ENCODE measurements at places on chromosomes 7 and 10.

DNA sequence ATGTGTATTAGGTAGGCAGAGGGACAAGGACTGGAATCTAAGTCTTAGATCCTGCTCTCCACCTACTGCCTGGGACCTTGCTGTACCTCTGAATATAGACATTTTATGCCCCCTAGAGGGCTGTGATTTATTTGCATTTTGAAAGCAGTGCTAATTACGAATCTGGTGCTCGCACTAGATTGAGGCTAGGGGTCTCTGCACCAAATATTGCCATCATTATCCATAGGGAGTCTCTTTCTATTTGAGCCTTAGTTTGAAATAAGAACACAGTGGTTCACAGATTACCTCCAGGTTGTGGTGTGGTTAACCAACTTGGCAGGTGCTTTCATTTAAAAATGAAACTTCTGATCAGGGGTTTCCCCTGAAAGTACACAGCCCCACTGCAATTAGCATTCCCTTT is 41.8 kb downstream of the CNNM1 start:
- no peak for DNase-seq

GRCh38 chr7:107945332-107945731 is 54.3 kb downstream of the DLD start:
- DNase-seq = no peak

GRCh38 chr10:74871595-74872382 is 45.4 kb downstream of the KAT6B start:
- no peak for DNase-seq

- DNase-seq = no peak
Measured at GRCh38 chr10:919481-919880, 12.0 kb downstream of the LARP4B start.

DNA sequence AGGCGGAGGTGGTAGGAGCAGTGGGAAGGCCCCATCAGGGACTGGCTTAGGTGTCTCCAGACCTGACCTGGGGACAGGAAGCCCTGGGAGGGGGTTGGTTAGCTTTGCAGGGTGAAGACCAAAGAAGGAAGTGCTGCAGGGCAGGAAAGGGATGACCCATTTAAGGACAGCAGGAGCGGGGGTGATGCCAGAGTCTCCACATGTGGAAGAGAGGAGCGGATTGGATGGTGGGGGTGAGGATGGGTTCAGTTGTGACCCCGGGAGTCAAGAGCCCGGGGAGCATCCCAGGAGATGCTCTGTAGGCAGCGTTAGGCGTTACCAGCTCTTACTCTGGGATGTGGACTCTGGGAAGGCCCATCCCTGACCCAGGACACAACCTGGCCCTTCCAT is 3.1 kb upstream of the LDB3 start:
- DNase-seq = no peak

DNA sequence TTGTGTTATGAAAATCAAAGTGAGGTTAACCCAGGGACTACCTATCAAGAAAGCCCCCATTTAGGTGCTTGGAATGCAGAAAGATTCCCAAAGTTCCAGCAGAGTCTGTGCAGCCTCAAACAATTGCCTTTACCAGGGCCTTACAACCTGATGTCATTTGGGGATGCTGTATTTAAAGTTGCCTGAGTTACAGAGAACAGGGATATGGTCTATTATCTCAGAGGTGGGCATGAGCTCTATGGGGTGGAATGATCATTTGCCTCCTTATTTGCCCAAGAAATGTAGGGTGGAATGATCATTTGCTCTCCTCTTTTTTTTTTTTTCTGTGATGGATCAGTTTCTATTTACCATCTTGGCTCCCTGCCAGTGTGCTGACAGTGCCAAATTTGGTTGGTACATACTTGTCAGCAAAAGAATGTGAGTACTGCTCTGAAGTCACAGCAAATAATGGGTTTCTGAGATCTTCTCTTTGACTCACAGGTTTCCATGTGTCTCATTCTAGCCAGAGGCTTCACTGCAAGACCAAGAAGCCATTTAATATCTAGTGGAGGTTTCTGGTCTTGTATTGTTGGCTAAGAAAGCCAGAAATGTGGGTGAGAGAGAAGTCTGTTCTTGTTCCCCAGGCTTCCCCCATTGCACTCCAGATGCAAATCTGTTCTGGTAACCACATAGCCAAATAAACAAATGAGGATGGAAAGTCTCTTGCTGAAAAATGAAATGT is 45.5 kb upstream of the ZNRF2 start:
- DNase-seq = peak; percentile 16

GRCh38 chr10:97781618-97782331 is 10.0 kb upstream of the SFRP5 start:
- DNase-seq = no peak

DNA sequence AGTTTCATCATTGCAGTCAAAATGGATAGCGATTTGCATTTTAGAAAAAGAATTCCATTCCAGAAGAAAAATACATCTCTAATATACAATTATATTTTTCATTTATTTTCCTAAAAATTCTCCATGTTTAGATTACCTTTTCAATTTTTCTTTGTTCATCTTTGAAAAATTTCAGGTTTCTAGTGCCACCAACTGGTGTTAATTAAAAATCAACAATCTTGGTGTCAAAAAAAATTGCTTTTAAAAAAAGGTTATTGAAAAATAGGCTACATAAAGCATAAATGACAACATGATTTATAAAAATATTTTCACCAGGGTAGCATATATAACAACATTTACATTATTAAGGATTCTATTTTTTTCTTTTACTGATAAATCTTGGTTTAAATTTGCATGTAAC is 53.0 kb downstream of the CCDC186 start:
- DNase-seq = no peak

GRCh38 chr7:66913118-66914037 is 7.6 kb upstream of the TMEM248 start:
- DNase-seq = no peak

- DNase-seq = peak; percentile 59
Measured at GRCh38 chr7:100119970-100120732, 717 bp downstream of the CNPY4 start.

- DNase-seq = no peak
Measured at GRCh38 chr7:108395426-108395825, 60.8 kb downstream of the NRCAM start.

GRCh38 chr10:58853668-58854067 is 322.8 kb upstream of the PHYHIPL start:
- DNase-seq = no peak

DNA sequence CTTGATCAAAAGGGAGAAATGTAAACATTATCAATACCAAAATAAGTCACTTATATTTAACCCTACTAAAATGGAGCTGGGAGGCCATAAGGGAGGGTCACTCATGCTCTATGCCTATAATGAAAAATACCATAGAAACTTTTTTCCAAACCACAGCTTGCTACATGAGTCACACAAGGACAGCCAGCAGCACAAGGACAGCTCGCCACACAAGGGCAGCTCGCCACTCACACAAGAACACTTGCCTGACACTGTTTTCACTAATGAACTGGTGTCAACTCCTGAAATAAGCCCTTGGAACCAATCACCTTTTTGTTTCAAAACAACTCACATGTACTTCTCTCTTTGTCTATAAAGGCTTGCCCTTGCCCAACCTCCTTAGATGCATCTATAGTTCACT is 43.3 kb downstream of the FRMPD2 start:
- no peak for DNase-seq

DNA sequence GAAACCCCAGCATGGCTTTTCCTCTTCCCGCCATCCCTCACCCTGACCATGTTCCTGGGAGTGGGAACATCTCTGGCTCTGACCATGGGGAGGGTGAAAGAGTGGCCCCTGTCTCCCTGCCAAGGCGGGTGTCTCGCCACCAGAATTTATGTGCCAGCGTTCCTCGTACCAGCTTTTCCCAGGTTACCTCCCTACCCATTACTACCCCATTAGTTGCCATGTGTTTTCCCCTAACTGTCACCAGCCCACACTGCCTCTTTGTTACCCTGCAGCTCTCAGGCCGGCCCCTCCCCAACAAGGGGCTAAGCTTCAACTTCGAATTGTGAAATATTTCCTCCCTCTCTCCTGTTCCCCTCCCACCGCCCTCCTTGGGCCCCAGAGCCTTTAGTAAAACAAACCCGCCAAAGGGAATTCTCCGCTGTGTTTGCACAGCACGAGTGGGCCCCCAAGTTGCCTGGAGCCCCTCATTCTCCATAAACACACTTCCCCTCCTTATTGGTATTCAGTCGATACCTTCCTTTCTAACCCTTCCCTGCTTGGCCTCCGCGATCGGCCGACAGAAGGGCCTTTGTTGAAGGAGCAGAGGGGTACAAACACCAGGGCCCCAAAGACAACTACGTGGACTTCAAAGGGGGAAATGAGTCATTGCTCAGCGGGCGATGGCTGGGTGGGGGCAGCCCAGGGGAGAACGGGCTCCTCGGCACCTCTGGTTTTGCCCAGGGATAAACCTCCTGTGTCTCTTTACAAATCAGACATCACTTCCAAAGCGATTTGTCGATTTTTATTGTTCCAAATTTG is 45.5 kb downstream of the SLIT1 start:
- no peak for DNase-seq

GRCh38 chr10:24885551-24886289 is 66.7 kb downstream of the PRTFDC1 start:
- no peak for DNase-seq

DNA sequence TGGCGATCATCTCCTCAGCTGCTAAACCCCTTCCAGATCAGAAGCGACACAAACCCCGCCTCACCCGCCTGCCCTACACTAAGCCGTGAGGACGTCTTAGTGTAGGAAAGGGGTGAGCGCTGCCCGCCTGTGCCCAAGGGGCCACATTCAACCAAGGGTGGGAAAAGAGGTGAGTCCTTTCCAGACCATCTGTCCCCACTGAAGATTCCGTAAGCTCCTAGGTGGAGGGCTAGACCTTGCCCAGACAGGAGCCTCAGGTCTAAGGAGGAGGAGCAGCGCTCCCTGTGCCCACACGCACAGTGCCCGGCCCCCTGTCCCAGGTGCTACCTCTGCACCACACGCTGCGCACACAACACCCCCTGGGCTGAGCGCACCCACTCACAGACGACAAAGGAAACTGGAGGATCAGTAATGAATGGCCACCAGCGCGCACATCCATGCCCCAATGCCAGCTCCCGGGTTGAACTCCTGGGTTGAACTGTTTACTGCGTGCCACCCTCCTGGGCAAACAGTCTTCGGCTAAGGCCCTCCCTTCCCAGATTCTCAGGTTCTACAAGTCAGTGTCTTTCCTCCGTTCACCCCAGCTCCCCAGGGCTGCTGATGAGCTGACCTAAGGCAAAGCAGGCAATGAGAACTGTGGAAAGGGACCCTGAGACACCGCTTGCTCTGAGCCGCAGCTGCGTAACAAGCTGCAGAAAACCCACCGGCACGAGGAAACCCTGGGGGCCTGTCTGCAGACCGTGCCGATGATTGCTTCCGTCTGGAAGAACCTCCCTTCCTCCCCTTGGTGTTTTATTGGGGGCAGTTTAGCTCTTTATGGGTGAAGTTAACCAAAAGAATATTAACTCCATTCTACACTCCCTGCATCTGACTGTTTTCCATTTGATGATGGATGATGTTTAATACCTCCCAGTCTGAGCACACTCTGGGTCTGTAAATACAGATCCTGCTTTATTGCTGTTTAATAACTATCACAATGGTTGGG is 185.9 kb downstream of the MAD1L1 start:
- no peak for DNase-seq

GRCh38 chr10:85600744-85601081 is 765.9 kb downstream of the GRID1 start:
- no peak for DNase-seq

GRCh38 chr7:127487381-127487780 is 94.9 kb upstream of the ZNF800 start:
- DNase-seq = no peak

GRCh38 chr10:47349941-47350371 is 1.8 kb downstream of the RBP3 start:
- DNase-seq = no peak

DNA sequence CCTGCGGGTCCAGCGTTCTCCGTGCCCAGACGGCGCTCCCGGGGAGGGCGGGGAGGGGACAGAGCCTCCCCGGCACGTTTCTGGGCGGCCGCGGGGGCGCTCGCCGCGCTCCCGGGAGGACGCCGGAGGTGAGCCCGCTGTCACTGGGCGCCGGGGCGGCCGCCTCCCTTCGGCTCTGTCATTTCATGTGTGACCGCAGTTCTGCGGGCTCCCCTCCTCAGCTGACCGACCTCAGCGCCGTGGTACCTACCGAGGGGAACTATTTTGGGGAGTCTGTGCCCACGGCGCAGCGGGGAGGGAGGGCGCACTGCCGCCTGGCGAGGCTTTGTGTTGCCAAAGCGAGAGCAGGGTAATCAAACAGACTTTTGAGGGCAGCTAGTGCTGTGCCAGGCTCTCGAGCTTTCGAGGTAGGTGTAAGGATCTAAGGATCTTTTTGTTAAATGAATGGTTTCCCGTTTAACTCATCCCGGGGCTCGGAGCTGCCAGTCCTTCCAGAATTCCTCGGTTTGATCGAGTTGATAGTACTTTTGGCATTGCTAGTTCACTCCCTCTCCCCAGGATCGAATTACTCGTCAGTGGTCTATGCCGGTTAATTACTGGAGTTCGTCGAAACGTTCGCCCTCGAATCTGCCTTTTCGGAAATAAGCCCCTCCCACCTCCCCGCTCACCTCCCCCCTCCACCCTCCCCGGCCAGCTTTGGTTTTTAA is 1.9 kb downstream of the ARID5B start:
- DNase-seq = peak; percentile 49

- DNase-seq = no peak
Measured at GRCh38 chr10:52677086-52677485, 95.5 kb downstream of the MBL2 start.

GRCh38 chr10:74072503-74072902 is 74.6 kb downstream of the VCL start:
- no peak for DNase-seq

GRCh38 chr10:115432188-115432819 is 339.1 kb downstream of the ATRNL1 start:
- DNase-seq = no peak

DNA sequence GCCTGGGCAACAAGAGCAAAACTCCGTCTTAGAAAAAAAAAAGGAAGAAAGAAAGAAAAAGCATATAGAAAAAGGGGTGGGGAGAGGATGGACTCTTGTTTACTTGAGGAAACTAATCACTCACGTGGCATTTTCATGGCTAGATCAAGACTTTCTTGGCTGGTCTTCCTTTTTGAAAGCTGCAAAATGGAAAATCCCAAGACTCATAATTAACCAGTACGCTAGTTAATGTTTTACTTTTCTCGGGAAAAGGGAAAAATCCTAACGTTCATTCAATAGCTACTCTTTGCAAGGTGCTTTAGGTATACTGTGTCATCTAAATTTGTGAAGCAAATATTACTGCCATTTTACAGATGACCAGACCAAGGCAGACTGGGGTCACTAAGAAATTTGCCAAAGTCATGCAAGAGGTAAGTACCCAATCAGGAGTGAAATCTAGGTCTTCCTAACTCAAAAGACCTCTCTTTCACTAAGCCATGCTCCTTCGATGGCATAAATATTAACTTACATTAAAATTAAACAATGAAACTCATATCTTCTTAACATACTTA is 24.4 kb downstream of the NAPEPLD start:
- DNase-seq = no peak
